Activated naive CD8-positive, alpha-beta T cell treated with anti-CD3 and anti-CD28 coated beads, Interleukin-2, amount 10 ng/mL, durations not matched to agents 7 days and 5 days (primary cell): ENCODE measurements at places on chromosomes 4 and X. TPM values are rescaled to one million over a fixed set of nuclear protein-coding genes. Genes with fewer than 3 reads are reported as not detected.

SMIM10 gene
- 0.65 TPM for total RNA-seq

GRCh38 chr4:113080050-113080449 is 30.6 kb downstream of the ANK2 start:
- no peak for DNase-seq

ZNF157 gene
- total RNA-seq = 1.1 TPM

PCDH7 gene
- not detected for total RNA-seq

DNA sequence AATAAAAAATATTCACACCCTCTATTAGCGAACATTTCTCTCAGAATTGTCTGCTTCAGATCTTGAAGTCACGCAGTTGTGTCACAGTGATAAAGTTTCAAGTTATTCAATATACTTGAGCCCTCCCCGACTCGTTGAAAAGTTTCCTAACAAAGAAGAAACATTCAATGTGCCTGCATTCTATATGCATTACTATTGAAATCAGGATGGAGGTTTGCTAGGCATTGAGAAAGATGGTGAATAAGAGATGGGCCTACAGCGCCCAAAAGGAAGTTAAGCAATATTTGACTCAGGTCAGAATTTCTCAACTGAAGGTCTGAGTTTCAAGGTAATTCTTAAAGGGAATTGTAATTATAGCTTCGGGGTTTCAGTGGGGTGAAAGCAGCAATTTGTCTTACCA is 6.1 kb downstream of the TCEANC start:
- no peak for DNase-seq

DNA sequence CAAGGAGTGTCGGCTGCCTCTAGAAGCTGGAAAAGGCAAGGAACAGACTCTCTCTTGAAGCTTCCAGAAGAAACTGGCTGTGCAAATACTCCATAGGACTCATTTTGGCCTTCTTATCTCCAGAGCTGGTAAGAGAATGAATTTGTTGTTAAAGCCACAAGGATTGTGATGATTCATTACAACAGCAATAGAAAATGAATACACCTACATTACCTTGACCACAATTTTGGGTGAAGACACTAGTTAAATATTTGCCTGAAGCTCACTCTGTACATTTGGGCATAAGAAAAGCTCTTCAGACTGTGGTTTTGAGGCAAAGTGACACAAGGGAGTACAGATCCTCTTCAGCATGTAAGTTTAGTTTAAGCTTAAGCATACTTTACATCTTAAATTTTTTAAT is 134.5 kb upstream of the TLL1 start:
- DNase-seq = no peak

- no peak for DNase-seq
These were observed 44.8 kb upstream of the HERC6 start for GRCh38 chr4:88333741-88334405.

GRCh38 chr4:130825284-130825683 is 1729.3 kb downstream of the C4orf33 start:
- DNase-seq = no peak

GRCh38 chrX:56744996-56745395 is 16.0 kb downstream of the NBDY start:
- no peak for DNase-seq

DNA sequence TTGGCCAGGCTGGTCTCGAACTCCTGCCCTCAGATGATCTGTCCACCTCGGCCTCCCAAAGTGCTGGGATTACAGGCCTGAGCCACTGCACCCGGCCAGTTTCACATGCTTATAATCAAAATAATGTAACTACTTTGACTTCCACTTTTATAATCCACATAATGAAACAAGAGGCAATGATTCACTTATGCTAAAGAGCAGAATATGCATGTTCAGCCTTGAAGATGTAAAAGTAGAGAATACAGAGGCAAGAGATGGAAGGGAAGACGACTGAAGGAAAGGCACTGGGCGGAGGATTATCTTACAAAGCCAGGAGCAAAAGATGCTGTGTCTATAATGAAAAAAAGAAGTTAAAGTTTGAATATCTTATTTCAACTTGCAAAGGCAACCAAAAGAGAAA is 13.3 kb upstream of the ZNF518B start:
- DNase-seq = no peak

GRCh38 chrX:114344756-114345349 is 239.0 kb upstream of the HTR2C start:
- DNase-seq = no peak

GRCh38 chr4:44661940-44662622 is 10.7 kb upstream of the YIPF7 start:
- no peak for DNase-seq

GRCh38 chrX:107684956-107685385 is 56.7 kb downstream of the PRPS1 start:
- DNase-seq = peak; percentile 34

GRCh38 chr4:153577053-153577452 is 107.0 kb upstream of the TLR2 start:
- no peak for DNase-seq

DCAF4L1 gene
- 0.23 TPM for total RNA-seq

GRCh38 chr4:7255488-7255881 is 63.1 kb downstream of the SORCS2 start:
- DNase-seq = no peak

DNA sequence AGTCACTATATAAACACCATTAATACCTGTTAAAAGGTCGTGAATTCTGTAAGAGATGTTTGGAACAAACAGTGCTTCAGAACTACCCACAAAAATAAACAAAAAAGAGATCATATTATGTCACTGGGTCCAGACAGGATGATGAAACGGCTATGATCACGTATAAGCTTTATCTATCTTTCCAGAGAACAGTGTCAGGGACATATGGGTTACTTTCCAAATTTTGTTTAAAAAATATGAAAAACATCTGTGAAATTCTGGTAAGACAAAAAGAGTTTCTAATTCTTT is 90.0 kb downstream of the SORBS2 start:
- DNase-seq = no peak

- no peak for DNase-seq
These were observed 37.0 kb downstream of the STK26 start for GRCh38 chrX:132059973-132060540.
